Substantia nigra (tissue), 51 donors: ENCODE measurements at places on chromosomes 3 and 15.

DNA sequence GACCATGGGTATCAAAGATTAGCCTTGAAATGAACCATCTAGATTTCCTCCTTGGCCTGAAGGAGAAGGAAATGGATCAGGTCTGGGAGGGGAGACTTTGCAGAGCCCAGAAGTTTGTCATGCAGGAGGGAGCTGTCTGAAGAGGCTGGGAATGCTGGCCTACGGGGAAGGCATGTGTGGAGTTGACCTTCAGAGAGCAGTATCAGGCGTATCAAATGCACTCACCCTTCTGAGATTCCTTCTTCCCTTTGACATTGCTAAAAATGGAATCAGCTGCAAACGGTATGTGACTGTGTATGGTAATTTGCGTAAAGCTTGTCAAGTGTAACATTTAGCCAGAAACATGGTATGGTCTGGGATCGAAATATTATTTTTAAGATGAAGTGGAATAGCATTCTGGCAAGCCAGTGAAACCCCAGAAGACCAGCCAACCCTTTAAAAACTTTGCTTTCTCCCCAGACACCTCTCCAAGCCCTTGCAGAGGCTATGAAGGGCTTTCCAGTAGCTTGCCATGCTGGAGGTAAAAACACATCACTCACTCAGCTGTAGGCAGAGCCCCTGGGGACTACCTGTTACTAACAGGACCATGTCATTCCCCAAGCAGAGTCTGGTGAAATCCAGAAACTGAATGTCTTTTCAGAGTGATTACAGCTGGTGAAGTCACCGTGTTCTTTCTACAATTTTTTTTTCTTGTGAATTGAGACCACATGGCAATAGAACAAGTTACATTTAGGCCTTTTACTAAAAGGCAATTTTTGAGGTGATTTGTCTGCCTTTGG, 174.7 kb upstream of the SLC24A5 start:
- no peak for DNase-seq

DNA sequence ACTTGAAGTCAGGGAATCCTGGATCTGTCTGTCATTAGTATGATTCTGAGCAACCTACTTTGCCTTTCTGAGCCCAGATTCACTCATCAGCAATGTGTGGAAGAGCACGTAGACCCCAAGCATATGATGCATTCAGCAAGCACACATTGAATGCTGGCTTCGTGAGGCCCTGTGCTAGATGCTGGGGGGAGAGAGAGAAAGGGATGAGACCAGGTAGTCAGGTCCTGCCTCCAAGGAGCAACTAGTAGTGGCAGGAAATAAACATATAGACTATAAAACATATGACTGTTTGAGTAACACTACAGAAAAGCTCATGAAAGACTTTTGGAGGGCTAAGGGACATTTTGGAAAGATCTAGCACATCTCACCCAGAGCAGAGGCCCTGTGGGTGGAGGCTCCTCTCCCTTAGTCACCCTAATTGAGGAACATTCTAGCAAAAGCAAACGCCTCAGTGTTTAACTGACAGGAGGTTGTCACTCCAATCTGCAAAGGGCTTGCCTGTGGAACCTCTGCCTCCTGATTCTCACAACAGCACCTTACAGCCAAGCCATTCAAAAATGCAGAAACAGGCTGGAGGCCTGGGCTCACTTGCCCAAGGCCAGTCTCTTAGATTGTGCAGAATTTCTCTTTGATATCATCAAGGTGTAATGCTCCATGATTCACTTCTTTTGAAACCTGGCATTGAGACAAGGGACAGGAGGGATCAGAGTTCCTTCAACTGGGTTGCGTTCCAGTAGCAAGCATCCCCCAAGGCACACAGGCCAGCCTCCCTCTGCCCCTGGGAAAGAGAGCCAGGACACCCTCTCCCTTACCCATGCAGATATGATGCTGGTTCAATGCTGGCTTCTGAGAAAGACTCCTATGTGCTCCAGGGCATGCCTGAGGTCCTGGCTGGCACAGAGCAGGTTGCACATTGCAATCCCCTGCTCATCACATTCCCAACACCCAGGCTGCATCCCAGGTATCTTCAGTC, 26.1 kb downstream of the STARD5 start:
- no peak for DNase-seq

- DNase-seq, result no peak
These were observed 6.9 kb upstream of the GHRL start for GRCh38 chr3:10299679-10300078.

GRCh38 chr15:57375827-57376695, at the start of gene CGNL1:
Gene CGNL1 (plus strand): TSS chr15:57376505. CDS start chr15:57438000, 61,495 bp downstream.
- DNase-seq, result no peak

DNA sequence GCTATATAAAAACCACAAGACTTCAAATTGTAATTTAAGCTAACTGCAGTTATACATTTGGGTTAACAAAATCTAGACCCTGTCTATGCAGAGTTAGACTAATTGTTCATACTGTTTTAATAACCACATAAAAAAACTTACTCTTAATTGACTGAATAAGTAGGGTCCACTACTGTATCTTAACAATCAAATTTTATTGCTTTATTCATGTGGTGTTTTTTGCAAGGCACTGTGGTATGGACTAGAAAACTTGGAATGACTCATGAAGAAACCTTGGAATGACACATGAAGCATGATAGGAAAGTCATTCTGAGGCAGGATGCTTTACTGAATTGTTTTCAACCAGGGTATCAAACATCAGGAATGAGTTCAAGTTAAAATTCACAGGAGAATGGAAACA, 2.3 kb downstream of the SERP1 start:
- DNase-seq, result no peak

DNA sequence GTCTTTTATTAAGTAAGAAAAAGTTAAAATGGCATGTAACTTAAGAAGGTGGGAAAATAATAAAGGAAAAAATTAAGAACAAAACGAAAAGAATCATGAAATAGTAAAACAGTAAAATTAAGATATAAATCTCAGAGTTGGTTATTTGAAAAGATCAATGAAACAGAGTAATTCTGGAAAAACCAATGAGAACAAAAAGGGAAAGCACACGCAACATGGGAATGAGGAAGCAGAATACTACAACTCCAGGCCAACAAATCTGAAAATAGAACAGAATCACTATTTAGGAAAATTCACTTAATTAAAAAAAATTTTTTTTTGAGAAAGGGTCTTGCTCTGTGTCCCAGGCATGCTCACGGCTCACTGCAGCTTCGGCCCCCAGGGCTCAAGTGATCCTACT, 30.7 kb downstream of the WHAMM start:
- DNase-seq, result no peak

DNA sequence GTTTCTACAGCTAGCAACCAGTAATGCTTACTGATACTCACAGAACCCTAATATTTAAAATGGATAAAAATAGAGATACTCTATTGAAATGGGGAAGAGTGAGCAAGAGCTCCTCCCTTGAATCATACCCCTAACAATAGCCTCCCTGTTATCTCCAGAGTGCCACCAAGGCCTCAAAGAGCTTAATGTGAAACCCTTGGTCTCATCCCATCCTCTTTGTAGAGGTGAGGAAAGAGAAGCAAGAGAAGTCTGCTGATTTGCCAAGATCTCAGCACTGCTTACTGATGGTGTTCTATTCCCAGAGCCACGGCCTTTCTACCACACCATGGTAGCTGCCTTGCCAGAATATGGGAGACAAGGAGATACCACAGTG, 463.4 kb upstream of the PROK2 start:
- no peak for DNase-seq

GRCh38 chr3:23319366-23320312, 116.5 kb downstream of the UBE2E2 start:
- DNase-seq, result no peak

DNA sequence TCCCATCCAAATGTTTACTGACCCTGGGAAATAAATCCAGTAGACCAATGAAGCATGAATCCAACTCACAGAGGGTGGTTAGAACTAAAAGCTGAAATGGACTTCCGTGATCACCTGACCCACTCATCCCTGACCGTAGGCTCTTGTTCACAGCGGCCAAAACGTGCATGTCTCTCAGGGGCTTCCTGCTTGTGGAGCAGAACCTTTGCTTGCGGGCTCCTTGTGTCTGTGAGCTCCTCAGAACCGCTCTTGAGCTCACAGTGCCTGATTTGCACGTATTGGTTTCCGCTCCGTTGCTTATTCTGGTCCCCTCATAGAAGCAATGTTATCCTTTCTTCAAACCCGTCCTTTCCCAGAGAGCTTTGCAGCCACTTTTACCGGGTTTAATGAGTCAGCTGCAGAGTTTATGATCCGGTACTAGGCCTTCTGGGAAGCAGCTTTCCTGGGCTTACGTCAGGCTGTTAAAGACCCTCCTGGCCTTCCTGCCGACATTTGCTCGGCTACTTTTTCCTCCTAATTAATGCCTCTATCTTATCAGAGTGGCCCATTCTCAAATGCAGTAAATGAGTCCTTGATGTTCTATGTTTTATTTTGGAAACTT, 35.4 kb downstream of the LIPC start:
- no peak for DNase-seq

DNA sequence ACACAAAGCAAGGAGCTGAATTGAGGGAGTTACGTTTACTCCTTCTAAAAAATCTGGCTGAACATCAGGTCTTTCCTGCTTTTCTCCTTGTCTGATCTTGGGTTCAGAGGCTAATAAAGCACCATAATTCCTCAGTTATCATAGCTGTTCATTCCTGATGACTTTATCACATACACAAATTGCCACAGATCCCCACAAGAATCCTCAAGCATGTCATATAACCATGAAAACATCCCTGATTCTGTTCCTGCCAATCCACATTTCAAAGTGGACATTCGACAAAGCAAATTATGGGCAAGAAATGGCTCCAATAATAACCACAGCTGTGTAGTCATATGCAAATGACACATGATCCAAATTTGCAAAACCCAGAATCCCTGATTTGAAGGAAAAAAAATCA, 321.3 kb downstream of the MEX3B start:
- DNase-seq, result no peak

GRCh38 chr3:53144862-53145712, 14.9 kb upstream of the RFT1 start:
- no peak for DNase-seq

DNA sequence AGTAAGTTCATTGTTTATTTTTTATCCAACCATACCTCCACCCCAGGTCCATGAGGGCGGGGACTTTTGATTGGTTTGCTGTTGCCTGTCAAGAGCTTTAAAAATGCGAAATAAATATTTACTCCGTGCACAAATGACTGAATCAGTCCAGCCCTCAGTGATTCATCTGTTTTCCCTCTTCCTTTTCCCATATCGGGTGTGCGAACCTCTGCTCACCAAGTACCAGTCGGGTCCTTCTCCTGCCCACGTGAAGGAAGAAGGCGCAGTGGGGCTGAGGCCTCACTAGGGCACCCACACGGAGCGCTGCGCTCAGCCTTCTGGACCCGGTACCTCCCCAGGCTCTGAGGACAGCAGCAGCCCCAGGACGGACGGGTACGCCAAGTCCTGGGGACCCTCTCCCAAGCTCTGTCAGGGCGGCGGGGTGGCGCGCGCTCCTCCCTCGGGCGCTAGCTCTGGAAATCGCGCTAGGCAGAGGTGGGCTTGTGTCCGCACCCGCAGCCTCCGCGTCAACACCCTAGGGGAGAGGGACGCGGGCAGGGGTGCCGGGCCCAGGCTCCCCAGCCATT, 70.5 kb upstream of the EPHB3 start:
- no peak for DNase-seq

GRCh38 chr3:50447290-50447840, 56.1 kb downstream of the CACNA2D2 start:
- no peak for DNase-seq

DNA sequence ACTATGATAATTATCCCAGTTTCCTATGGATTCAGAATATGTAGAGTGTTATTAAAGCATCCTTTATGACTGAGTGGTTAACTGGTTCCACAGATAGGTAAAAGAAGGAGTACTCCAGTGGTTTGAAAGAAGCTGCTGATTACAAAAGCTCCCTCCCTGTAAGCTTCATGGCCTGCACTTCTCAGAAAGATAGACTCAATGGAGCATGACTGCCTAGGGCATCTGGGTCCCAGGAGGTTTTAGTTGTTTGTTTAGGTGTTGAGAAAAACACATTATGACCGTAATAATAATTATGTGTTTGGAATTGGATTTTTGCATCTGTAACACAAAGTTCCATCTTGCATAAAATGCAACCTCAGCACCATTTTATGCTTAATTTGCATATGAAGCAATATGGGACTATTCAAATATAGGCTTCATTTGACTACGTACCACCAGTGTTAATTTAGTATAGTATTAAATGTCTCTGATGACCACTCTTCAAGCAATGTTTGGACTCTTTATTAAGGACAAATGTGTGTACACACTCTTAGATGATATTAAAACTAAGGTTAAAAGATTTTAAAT, 121.1 kb downstream of the ROBO2 start:
- DNase-seq, result no peak

DNA sequence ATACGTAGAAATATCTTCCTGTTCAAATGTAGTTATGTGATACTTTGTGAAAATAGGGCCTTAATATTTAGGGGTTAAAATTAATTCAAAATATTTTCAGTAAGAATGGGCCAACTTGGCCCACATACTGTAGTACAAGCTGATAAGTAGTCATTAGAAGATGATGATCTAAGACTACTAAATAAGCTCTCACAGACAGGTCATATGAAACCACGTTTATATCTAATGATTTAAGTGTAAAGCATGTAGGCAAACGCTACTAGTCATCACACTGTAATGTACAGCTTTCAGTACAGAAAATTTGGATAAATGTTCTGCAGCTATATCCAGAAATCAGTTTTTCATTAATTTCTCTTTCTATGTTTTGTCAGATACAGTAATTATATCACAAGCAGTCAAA, 228.6 kb downstream of the UBE2E2 start:
- DNase-seq, result no peak

- DNase-seq, result no peak
These were observed 201.4 kb downstream of the UBE3A start for GRCh38 chr15:25237291-25237978.

- no peak for DNase-seq
These were observed 4.6 kb upstream of the DAG1 start for GRCh38 chr3:49465270-49466034.

DNA sequence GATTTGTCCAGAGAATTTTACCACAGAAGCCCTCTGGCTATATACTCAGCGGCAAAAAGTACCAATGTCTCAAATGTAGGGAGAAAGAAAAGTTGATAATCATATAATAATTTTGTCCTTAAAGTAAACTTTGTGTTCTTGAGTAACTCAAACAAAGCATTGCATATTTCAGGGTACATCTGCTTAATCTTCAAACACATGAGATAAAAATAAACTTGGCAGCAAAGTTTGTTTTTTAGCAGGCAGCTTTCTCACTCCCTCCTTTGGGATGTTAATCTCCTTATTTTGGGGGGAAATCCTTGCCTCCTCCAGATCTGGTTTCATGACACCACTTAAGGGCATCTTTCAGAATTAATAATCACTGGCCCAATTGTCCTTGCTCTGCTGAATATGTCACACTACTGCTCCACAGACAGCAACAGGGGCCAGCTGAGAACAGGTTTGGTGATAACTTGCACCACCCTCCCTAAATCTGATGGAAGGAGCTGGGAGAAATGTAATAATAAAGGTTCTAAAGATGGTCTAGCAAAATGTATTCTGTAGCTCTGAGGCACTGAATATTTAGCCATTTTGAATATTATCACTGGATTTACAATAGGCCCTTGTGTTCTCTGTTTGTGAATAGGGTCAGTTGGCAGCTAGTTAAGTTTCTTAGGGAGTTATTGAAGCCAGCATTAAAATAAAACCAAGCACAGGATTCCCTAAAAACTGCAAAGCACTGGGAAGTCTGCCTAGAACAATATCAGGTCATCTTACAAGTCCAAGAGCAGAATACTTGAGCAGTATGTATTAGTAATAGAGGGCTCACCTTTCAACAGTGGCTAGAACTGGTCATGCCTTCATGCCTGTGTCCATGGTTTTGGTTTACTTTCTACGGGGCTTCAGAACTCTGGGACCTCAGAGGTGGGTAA, 79.2 kb downstream of the EFL1 start:
- no peak for DNase-seq

- DNase-seq, result no peak
These were observed 139.5 kb upstream of the EIF1B start for GRCh38 chr3:40169983-40170382.

GRCh38 chr3:41364736-41365135, 165.4 kb downstream of the CTNNB1 start:
- no peak for DNase-seq
